ENCODE measurements at places on chromosomes 7 and 10.

DNA sequence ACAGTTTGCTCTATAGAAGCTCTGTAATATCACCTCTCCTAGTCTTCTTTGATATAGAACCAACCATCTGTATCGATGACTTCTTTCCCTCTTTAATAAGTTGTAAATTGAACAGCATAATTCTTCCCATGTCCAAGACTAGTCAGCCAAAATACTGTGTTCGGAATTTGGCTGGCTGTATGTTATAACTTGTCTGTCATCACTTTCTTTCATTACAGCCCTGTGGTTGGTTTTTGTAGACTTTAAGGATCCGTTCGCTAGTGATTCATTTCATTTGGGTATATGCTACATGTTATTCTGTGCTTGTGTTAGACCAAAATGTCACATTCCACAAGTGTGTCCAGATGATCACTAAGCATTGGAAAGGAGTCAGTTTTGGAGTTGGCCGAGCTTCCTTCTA is 155.4 kb upstream of the ITGB1 start:
- no peak for DNase-seq

DNA sequence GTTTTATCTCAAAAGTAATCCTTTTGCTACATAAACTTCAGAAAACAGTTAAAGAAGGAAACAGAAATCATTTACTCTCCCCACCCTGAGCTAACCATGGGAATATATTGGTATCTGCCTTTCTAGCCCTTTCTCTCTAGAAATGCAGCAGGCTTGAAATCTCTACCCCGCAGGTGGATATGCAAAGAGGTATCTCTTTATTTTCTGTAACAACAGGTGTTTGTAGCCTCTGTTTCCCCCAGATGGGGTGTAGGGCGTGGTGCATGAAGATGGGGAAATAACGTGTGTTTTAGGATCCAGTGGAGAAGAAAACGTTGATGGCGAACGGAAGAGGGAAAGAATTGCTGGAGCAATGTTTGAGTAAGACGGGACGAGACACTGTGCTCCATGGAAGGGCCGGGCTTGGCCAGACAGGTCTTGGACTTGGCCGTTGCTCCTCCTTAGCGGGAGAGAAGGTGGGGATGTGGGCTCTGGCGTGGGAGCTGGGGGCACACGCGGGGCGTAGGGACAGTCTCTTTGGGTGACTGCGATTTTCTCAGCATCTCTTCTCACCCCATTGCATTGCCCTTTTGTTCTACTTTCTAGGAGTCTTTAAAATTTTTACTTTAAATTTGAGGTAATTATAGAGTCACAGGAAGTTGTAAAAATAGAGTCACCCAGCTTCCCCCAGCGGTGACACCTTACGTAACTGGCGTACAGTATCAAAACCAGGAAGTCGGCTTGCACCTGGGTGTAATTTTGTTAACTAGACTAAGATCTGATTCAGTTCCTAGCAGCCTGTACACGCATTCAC is 82.9 kb downstream of the ELFN1 start:
- no peak for DNase-seq

GRCh38 chr7:15620491-15621185 is 58.8 kb upstream of the AGMO start:
- no peak for DNase-seq

- no peak for DNase-seq
These were observed 61.7 kb downstream of the CDH23 start for GRCh38 chr10:71458387-71458786.

- DNase-seq = no peak
These were observed 131.1 kb upstream of the MGMT start for GRCh38 chr10:129335942-129336341.

GRCh38 chr10:102802920-102803534 is 34.2 kb downstream of the CYP17A1 start:
- DNase-seq = no peak

DNA sequence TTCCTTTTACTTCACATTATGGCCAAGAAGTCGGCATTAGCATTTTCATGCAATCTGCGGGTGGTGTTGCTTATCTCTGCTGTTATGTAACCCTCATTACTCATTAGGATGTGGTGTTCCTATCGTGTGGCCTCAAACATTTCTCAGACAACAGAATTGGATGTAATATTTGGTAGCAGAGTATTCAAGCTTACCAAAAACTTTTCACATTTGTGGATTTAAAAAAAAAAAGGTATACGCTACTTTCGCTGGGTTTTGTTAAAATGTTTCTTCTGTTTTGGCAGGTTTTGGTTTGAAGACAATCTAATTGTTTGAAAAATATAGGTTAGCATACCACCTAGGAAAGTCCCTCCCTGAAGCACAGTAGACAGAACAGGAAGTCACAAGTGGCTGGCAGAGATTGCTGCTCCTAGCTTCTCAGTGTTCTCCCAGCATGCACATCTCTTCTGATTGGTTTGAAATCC is 128.8 kb downstream of the GATA3 start:
- DNase-seq = peak; percentile 7

DNA sequence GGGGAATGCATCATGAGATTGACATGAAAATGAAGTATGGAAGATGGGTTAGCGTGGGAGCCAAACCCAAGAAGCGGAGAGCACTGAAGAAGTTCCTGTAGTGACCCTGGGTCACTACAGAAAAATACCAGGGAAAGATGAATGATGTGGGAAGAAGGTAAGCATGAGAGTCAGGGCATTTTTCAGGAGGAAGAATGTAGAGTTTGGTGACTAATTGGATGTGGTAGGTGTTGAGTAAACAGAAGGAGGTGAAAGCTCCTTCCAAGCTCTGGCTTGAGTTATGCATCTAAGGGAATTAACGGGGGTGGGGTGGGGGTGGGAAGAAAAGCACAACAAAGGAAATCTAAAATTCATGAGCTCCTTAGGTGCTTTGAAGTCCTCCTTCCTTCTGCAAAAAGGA is 238.1 kb upstream of the AOAH start:
- no peak for DNase-seq

DNA sequence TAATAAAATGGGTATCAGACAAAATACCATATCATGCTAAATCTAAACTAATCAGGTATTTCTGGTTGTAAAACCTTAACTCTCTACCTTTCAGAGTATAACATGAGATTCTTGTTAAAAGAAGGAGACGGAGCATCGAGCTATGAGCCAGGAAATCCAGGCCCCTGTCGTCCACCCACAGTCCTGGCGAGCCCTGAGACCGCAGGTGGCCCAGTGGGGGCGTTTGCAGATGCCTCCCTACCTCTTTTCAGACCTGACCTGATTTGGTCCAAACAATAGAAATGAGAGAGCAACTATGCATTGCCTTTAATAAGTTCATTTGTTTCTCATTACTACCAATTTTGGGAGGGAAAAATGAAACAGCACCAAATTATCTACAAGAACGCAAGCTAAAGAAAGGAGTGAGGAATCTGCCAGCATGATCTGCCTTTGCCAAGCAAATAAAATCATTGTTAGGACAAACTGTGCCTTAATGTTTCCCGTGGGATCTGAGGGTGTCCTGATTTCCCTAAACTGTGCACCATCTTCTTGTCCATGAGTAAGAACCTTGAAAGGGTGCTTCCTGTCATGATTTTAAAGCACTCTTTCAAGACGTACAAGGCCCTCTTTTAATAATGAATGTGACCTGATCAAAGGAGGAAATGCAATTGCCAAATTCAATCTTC is 166.7 kb downstream of the TCERG1L start:
- DNase-seq = no peak

DNA sequence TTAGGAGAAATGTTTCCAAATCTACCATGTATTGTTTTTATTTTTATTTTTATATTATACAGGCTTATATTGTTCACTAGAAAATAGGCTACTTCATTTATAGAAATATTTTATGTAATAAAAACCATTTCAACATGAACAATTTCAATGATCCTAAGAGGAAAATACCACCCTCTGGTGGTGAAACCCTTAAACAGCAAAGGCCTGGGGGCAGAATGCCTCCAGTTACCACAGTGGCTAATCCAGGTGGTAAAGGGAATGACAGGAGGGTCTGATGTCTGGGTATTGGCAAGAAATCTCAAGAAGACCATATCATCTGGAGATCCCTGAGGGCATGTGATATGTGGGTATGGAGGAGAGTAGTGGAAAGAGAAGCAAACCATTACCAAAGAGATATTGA is 19.3 kb downstream of the MACC1 start:
- no peak for DNase-seq

- no peak for DNase-seq
These were observed 81.0 kb upstream of the NRBF2 start for GRCh38 chr10:63052083-63052482.

GRCh38 chr7:148954766-148955165 is 70.7 kb upstream of the EZH2 start:
- DNase-seq = no peak

GRCh38 chr7:140084142-140084655 is 21.4 kb upstream of the PARP12 start:
- no peak for DNase-seq

- no peak for DNase-seq
These were observed 53.0 kb upstream of the DRGX start for GRCh38 chr10:49448924-49449323.

DNA sequence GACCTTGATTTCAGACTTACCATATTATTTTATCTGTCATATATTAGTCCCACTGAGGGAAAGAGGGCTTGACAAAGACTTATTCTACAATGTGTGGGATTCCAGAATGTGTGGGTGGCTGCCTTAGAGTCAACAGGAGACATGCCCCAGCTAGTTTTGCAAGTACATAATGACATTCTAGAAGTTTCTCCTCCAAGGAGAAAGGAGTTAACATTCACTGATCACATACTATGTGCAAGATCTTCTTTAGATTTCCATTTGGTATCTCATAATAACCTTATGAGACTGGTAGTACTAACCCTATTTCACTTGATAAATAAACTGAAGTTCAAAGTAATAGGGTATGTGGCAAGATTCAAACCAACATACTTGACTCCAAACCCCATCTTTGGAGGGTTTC is 25.2 kb downstream of the IRF5 start:
- no peak for DNase-seq

DNA sequence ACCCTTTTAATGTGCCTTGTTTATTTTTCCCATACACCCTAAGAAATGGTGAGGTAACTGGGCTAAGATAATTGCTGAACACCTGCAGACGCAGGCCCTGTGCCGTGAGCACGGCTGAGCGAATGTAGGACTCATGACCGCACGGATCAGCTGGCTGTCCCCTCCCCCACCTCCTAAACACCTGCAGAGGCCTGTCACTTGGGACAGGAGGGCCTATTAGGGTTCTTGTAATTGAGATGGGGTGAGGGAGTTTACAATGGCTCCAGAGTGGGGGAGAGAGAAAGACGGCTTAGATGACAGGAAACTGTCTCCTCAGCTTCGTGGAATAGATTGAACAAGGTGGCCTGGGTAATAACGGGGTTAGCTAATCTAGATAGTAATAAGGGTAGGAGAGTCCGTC is 291.7 kb upstream of the HABP2 start:
- no peak for DNase-seq

DNA sequence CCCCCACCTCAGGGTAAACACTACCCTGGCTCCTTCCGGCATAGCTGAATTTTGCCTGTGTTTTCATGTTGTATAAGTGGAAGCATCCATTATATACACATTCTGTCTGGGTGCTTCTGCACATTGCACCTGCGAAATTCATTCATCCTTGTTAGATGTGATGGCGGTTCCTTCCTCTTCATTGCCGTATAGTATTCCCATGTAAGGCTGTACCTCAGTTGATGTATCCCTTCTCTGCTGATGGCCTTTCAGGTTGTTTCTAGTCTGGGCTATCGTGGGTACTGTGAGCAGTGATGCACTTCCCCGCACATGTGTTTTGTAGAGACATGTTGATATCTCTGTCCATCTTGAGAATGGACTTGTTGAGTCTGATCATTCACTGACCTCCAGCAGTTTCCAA is 28.9 kb downstream of the ELFN1 start:
- DNase-seq = no peak

Data from stimulated activated CD4-positive, alpha-beta T cell treated with anti-CD3 and anti-CD28 coated beads, Interleukin-2, amount 100 ng/mL, for 48 hours (primary cell).